ENCODE measurements at places on chromosomes 2 and 18.

DNA sequence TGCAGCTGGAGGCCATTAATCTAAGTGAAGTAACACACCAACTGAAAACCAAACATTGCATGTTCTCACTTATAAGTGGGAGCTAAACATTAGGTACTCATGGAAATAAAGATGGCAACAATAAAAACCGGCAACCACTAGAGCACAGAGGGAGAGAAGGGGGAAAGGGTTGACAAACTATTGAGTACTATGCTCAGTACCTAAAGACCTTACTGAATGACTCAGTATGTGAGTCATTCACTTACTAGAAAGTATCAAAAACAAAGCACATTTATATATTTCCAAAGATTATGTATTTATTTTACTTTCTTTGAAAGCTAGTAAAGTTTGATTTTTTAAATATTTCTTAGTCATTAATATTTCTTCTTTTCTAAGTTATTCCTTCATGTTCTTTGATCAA is 48.9 kb downstream of the ZNF385B start:
- no peak for DNase-seq

DNA sequence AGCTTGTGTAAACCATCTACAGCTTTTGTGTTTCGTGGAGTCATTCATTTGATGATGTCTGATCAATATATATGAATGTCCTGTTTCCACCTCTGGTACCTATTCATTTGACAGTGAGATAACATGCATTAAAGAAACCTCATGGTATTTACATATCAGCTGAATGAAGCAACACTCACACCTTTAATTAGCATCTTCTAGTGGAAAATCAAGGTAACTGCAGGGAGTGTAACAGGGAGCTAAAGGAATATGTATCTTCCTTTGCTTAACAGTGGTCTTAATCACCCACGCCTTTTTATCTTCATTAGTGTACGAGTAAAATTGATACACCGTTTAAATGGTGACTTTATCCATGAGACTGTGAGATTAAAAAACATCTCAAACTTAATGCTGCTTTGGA is 15.6 kb downstream of the SLC39A10 start:
- no peak for DNase-seq

GRCh38 chr2:142521492-142521891 is 356.0 kb upstream of the KYNU start:
- no peak for DNase-seq

GRCh38 chr2:44932079-44932478 is 9.4 kb upstream of the SIX3 start:
- DNase-seq: no peak

DNA sequence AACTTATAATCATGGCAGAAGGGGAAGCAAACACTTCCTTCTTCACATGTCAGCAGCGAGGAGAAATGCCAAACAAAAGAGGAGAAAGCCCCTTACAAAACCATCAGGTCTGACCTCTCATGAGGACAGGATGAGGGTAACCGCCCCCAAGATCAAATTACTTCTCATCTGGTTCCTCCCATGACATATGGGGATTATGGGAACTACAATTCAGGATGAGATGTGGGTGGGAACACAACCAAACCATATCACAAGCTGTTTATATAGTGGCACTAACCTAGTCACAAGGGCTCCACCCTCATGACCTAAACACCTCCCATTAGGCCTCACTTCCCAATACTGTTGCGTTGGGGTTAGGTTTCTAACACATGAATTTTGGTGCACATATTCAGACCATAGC is 110.0 kb downstream of the OSBPL6 start:
- no peak for DNase-seq

- no peak for DNase-seq
Measured at GRCh38 chr2:69119104-69119894, 106.3 kb downstream of the ANTXR1 start.

GRCh38 chr2:119259296-119259860 is 35.7 kb downstream of the STEAP3 start:
- no peak for DNase-seq
